CD8-positive, alpha-beta memory T cell (primary cell): ENCODE measurements at places on chromosomes 16 and 17. TPM values are rescaled to one million over a fixed set of nuclear protein-coding genes. Genes with fewer than 3 reads are reported as not detected.

The MILR1 gene
- not detected for polyA plus RNA-seq

The HNF1B gene
- polyA plus RNA-seq, result not detected

The SLC35G6 gene
- polyA plus RNA-seq, result 0.12 TPM

The EIF4A3 gene
- polyA plus RNA-seq, result 77.6 TPM

The GPR139 gene
- not detected for polyA plus RNA-seq

The EFCAB5 gene
- 0.58 TPM for polyA plus RNA-seq

The VAT1L gene
- not detected for polyA plus RNA-seq

The MPG gene
- 58.1 TPM for polyA plus RNA-seq

- no peak for DNase-seq
- no peaks in the 10 kb centered on the region for H3K27me3 ChIP-seq
- peaks cover 19% of the 10 kb centered on the region for H3K4me1 ChIP-seq
- no peak overlapping the region for H3K4me3 ChIP-seq
- no peaks in the 10 kb centered on the region for H3K36me3 ChIP-seq
- H3K27ac ChIP-seq, result no peak overlapping the region
Measured at GRCh38 chr17:17785407-17785806, 51.4 kb downstream of the SREBF1 start.

GRCh38 chr17:82970818-82971590, 108.4 kb upstream of the METRNL start:
- H3K4me1 ChIP-seq, result no peaks in the 10 kb centered on the region
- H3K4me3 ChIP-seq, result no peak overlapping the region
- DNase-seq, result no peak
- H3K27ac ChIP-seq, result no peak overlapping the region

DNA sequence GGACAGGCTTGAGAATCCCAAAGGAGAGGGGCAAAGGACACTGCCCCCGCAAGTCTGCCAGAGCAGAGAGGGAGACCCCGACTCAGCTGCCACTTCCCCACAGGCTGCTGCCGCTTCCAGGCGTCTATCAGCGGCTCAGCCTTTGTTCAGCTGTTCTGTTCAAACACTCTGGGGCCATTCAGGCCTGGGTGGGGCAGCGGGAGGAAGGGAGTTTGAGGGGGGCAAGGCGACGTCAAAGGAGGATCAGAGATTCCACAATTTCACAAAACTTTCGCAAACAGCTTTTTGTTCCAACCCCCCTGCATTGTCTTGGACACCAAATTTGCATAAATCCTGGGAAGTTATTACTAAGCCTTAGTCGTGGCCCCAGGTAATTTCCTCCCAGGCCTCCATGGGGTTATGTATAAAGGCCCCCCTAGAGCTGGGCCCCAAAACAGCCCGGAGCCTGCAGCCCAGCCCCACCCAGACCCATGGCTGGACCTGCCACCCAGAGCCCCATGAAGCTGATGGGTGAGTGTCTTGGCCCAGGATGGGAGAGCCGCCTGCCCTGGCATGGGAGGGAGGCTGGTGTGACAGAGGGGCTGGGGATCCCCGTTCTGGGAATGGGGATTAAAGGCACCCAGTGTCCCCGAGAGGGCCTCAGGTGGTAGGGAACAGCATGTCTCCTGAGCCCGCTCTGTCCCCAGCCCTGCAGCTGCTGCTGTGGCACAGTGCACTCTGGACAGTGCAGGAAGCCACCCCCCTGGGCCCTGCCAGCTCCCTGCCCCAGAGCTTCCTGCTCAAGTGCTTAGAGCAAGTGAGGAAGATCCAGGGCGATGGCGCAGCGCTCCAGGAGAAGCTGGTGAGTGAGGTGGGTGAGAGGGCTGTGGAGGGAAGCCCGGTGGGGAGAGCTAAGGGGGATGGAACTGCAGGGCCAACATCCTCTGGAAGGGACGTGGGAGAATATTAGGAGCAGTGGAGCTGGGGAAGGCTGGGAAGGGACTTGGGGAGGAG, at the start of gene CSF3:
Gene CSF3 (plus strand): TSS at position 436 of the 993 bp plus-strand sequence. CDS start 35 bp downstream, at position 471.
- H3K36me3 ChIP-seq, result peaks cover 6% of the 10 kb centered on the region
- H3K27me3 ChIP-seq, result no peaks in the 10 kb centered on the region
- no peak for DNase-seq
- H3K4me3 ChIP-seq, result no peak within 1 kb of the TSS
- H3K27ac ChIP-seq, result no peak within 1 kb of the TSS

DNA sequence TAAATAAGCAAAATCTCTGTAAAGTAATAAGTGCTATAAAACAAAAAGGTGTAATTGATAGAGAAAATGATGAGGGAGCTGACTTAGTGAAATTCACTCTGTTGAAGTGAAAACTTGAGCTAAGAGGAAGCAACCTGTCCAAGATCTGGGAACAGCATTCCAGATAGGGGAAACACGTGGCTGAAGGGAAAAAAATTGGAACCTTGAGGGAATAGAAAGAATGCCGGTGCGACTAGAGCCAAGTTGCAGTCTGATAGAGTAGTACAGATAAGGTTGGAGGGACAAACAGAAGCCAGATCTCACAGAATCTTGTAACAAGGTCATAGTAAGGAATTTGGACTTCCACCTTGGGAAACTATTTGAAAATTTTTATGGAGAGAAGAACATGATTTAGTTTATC, 623 bp upstream of the DDX52 start:
- peaks cover 6% of the 10 kb centered on the region for H3K27me3 ChIP-seq
- peak overlapping the region; percentile 75 for H3K27ac ChIP-seq
- H3K36me3 ChIP-seq, result no peaks in the 10 kb centered on the region
- no peak for DNase-seq

GRCh38 chr17:65261682-65262636, 124.8 kb downstream of the RGS9 start:
- no peaks in the 10 kb centered on the region for H3K27me3 ChIP-seq
- H3K4me3 ChIP-seq, result no peak overlapping the region
- H3K36me3 ChIP-seq, result no peaks in the 10 kb centered on the region
- no peak overlapping the region for H3K27ac ChIP-seq
- no peak for DNase-seq
